NB4 (cell line): ENCODE measurements at places on chromosomes 11 and 22.

DNA sequence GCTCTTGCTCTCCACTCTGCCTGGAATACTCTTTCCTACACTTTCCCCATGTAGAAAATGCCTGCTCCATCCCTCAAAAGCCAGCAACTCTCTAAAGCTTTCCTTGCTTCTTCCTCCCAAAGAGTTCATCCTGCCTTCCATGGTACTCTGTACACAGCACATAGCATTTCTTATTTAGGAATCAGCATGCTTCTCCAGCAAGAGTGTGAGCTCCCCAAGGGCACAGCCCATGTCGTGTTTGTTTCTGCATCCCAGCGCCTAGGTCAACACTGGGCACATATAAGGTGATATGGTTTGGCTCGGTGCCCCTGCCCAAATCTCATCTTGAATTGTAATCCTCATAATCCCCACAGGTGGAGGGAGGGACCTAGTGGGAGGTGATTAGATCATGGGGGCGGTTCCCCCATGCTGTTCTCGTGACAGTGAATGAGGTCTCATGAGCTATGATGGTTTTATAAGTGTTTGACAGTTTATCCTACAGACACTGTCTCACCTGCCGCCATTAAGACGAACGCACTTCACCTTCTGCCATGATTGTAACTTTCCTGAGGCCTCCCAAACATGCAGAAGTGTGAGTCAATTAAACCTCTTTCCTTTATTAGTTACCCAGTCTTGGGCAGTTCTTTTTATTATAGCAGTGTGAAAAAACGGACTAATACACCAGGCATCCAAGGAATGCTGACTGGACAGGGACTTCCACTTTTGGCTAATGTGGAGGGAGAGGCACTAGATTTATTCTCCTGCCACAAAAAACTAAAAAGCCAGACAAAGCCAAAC lies 8.2 kb downstream of the VPS37C start:
- DNase-seq = no peak

DNA sequence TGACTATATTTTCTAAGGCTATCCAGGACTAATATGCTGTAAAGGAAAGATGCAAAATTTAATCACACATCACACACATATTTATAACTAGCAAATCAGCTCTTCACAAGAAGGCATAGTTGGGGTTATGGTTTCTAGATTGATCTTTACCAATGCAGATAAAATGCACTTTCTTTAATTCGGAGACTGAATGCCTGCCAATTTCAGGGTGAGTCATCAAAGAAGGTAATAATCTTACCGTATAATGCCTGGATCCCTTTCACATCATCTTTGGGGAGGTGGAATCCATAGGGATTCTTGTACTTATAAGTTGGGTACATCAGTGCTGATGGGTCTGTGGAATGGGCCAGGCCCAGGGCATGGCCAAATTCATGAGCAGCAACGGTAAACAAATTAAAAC lies 16.4 kb downstream of the MMP20 start:
- DNase-seq = no peak

GRCh38 chr22:29456211-29456671 lies 17.9 kb downstream of the RFPL1 start:
- no peak for DNase-seq

GRCh38 chr11:21736404-21736803 lies 456.5 kb upstream of the ANO5 start:
- no peak for DNase-seq

DNA sequence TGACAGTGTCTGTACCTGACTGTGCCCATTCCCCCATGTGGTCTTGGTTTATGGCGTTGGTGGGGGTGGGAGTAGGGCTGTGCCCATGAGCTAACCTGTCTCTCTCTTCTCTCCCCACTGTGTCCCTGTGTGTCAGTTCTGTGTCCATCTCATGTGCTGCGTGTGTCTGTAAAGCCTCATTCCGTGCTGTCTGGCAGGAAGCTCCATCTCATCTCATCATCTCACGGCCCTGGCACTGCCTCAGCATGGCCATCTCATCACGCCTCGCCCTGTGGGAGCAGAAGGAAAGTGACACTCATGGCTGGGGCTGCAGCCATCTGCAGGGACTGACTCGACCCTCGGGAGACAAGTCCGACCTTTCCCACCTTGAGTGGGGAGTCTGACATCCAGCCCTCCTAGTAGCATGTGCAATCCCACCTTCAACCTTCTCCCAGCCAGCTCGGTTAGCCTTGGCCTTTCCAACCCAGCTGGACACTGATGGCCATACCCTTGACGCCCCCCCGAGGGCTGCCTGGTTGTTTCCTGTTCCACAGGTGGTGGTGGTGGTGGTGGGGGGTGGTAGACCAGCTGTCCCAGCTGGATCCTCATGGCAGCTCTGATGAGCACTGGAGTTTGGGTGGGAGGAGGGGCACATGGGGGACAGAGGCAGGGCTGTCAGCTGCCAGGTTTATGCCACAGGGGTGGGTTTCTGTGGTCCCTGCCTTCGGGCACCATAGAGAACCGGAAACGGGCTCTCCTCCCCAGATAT lies 19.0 kb downstream of the MYO18B start:
- DNase-seq = no peak

DNA sequence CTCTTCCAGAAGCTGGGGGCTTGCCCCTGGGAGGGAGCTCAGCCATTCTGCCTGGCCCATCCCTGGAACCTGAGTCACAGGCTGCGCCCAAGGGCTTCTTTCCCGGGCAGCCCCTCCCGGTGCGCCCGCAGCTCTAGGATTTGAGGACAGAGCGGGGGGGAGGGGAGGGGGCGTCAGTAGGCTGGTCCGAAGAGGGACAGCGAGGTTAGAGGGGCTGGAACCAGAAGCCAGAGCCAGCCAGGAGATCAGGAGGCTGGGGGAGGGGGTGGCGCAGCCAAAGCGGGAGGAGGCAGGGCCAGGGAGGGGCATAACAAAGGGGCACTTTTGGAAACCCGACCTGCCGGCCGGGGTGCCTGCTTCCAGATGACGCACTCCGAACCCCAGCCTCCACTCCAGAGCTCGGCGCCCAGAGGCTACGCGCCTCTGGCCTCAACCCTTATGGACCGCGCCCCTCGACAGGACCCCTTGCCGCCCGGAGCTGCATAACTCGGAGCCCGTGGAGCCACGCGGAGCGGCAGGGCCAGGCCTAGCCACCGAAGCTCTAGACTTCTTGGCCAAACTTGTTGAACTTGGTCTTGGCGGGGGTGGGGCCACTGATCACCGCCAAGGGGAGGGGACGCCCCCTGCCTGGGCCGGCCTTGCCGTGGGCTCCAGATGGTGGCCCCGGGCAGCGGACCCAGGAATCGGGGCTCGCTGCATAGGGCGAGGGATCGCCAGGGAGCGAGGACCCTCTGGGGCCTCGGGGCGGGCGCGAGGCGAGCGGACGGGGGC lies 744 bp downstream of the PACSIN3 start:
- DNase-seq = peak; percentile 55

DNA sequence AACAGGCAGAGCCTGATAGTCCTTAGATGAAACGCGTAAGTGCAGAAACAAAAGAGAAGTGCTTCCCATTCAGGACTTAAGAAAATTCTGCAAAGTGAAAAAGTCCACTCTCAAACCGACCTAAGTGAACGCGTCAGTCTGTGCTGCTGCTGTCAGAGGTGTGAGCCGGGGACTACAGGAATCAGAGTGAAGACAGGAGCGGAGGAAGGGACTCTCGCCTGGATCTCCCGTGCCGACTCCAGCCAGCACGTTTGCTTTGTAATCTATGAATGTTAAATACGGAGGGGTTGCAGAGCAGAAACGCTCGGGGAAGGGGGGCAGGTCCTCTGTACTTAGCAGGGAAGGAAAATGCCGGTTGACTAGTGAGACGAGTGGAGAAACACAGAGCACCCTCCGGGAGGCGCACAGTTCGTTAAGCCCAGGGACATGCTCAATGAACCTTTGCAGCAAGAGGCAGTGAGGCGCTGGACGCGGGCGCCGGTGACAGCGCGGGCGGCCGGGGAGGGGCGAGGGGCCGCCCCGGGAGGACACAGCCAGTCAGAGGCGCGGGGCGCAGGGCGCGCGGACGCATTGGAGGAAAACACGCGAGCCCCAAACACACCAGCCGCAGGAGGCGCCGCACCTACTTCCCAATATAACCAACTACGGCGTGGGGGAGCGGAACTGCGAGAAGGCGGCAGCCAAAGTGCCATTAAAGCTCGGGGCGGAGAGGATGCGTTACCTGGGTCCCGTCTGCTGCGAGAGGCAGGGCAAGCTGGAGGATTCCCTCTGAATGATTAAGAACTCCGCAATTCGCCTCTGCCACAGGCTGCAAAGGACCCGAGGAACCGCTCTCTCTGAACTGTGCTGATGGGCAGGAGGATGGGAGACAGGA lies at the start of gene CNTN5:
TSS of gene CNTN5 (plus strand) at position 598 of the 874 bp plus-strand sequence.
- peak; percentile 3 for DNase-seq

GRCh38 chr11:58006940-58007339 lies 16.7 kb upstream of the OR9Q1 start:
- no peak for DNase-seq
